Lung microvascular endothelial cell (primary cell): ENCODE measurements at places on chromosomes 2 and 18.

GRCh38 chr2:238425979-238426567 is 654 bp upstream of the ASB1 start:
- no peak for DNase-seq

GRCh38 chr2:73292906-73293533 is 328 bp downstream of the EGR4 start:
- no peak for DNase-seq

GRCh38 chr2:223560749-223561435 is 41.3 kb downstream of the SCG2 start:
- DNase-seq = no peak

- no peak for DNase-seq
These were observed 1.4 kb downstream of the FARP2 start for GRCh38 chr2:241357531-241357930.

DNA sequence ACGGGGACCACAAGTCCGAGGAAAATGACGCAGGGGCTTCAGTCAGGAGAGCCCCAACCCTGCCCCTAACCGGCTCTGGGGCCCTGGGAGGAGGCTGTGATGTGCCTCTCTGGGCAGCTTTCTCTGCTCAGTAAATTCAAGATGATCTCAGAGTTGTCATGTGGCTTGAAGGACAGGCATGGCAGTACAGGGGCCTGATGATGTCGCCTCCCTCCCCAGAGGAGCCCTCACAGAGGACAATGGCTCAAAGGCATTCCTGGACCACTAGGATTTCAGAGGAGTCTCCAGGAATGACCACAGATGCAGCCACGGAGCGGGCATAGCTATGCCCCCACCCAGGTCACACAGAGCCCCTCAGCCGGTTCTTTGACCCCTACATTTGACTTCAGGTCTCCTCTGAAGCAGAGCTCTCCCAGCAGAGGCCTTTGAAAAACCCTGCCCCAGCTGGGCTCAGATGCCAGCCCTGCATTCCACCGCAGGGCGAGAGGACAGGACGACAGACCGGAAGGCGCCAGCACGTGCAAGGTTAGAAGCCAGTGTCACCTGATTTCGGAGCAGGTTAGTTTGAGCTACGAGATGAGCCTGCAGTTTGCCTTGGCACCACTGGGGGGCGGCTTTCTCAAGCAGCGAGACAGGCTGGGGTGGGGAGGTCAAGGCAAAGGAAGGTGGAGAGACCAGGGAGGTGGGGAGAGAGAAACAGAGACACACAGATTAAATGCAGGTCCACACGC is 39.2 kb downstream of the BIN1 start:
- DNase-seq = peak; percentile 74

DNA sequence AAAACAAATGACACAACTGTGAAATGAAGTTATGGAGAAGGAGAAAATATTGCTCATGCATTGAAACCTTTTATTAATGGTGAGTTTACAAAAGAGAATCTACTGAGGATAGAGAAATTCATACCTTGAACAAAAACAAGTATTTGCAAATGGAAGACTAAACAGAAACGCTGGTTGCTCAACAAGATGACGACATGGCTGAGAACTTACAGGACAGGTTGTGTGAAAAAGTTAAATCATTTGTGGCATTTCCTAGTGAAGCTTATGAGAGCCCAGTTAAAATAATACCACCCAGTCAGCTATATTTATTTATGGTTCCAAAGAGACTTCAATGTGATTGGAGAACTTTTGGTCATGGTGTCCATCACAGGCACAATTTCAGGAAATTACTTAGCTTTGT is 148.6 kb upstream of the PKDCC start:
- DNase-seq = peak; percentile 7

GRCh38 chr18:11148680-11149440 is 509 bp downstream of the PIEZO2 start:
- peak; percentile 19 for DNase-seq

GRCh38 chr18:50973367-50974126 is 5.7 kb downstream of the ELAC1 start:
- no peak for DNase-seq

DNA sequence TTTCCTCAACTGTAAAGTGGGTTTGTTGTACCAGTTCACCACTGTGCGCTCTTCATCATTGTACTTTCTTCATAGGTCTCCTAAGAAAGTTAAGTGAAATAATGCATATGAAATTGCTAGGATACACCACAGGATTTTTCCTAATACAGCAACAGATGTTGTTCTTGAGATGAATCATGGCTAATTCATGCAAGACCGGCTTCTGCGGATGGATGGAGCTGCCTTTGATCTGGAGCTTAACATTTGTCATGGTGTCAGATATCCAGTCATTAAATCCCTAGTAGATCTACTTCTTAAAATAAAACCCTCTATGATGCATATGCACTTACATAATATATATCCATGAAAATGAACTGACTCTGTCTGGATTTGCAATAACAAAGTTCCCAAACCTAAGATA is 114.1 kb downstream of the COL6A3 start:
- no peak for DNase-seq

DNA sequence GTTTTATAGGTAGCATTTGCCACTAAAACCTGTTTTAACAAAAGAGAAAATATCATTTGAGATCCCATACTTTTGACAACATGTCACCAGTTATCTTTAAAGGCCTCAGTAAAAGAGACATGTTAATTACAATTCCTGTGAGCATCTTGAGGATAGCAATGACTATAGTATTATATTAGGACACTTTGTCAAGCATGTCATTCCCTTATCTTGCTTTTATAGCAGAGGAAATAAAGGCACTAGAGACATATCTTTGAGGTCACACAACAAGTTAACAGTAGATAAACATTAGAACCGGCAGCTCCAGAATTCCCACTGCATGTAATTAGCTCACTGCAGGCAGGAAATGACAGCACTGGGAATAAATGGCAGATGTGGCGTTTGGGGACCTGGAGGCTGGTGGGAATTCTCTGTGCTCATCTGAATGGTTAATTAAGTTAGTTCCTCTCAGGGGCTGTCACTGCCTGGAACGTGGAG is 25.9 kb downstream of the LYPD6B start:
- DNase-seq = no peak

- DNase-seq = no peak
These were observed 66.1 kb upstream of the LYPD1 start for GRCh38 chr2:132736059-132736458.

DNA sequence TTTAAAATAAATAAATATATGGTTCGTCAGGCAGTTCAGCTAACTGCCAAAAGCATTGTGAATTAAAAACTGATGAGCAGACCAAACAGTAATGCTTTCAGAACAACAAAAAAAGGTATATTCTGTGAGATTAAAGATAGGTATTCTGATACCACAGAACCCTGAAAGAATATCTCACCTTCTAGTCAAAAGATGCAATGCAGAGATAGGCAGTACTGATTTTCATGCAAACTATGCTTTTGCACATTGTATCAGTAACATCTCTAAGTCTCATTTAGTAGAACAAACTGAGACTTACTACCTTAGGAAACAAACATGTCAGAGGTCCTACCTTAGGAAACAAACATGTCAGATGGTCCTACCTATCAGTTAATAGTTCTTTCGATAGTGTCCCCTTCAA is 32.4 kb downstream of the CUL3 start:
- no peak for DNase-seq

GRCh38 chr2:125643128-125643527 is 1012.8 kb upstream of the GYPC start:
- DNase-seq = no peak

GRCh38 chr2:160214461-160215445 is 14.7 kb upstream of the ITGB6 start:
- DNase-seq = peak; percentile 64

GRCh38 chr2:130327703-130328527 is 14.8 kb upstream of the IMP4 start:
- no peak for DNase-seq

GRCh38 chr2:212414767-212415211 is 123.8 kb downstream of the ERBB4 start:
- no peak for DNase-seq

DNA sequence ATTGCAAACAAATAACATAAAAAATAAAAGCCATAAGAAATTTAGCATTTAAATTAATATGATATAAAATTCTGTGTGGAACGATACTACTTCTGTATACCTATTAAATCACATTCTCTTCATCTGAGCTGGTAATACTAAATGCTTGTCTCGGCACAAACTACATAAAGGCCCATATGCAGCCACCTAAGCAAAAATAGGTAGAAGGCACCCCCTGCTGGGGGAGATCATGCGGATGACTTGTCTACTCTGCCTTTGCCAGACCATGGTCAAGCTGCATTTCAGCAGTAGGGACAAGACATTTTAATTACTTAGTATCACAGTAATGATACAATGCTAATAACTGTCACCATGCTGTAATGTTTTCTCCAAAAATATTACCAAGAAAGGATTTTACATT is 108.0 kb downstream of the CDH19 start:
- DNase-seq = peak; percentile 18

GRCh38 chr2:238841542-238842164 is 6.2 kb upstream of the TWIST2 start:
- DNase-seq = no peak

DNA sequence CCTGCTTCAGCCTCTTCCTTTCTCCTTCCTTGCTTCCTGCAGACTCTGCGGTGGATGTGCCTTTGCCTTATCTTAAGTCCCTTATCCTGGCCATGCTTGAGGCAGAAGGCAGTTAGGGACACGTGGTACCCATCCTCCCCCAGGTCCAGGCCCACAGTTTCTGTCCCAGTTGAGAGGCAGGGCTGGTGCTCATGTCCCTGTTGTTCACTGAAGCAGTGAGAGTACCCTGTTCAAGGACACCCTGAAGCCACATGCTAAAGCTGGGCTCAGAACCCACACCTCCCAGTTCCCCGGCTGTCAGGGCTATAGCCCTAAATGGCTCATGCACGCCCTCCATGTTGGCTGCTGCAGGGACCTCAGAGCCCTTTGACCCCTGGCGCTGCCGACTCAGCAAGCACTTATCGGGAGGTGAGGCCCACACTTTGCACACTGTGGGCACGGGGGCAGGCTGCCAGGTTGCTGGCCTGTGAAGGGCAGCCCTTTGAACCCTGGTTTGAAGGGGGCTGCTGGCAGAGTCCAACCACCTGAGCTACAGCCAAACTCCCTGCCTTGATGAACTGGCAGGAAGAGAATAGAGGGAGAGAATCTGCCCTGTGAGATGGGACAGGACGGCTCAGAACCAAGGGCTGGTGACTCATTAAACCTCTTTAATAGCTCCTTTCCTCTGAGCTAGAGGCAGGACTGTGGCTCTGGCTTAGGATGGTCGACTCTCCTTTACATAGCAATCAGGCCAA is 6.3 kb downstream of the KHK start:
- DNase-seq = no peak

- no peak for DNase-seq
These were observed 65.3 kb downstream of the BIRC6 start for GRCh38 chr2:32422133-32422532.

GRCh38 chr2:172334988-172335387 is 92.4 kb upstream of the ITGA6 start:
- DNase-seq = no peak

GRCh38 chr2:35082072-35082471 is 1273.5 kb upstream of the CRIM1 start:
- DNase-seq = no peak

DNA sequence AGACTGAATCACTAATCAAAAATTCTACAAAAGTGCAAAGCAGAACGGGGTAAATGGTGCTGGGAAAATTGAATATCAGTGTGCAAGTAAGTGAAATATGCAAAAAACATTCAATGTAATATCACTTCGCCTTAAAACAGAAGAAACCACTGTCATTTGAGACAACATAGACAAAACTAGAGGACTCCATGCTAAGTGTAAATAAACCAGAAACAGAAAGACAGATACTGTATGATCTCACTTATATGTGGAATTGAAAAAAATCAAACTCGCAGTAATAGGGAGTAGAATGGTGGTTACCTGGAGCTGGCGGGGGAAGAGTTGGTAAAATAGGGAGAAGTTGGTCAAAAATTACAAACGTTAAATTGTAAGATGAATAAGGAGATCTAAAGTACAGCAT is 1420.0 kb upstream of the CDH2 start:
- DNase-seq = no peak

DNA sequence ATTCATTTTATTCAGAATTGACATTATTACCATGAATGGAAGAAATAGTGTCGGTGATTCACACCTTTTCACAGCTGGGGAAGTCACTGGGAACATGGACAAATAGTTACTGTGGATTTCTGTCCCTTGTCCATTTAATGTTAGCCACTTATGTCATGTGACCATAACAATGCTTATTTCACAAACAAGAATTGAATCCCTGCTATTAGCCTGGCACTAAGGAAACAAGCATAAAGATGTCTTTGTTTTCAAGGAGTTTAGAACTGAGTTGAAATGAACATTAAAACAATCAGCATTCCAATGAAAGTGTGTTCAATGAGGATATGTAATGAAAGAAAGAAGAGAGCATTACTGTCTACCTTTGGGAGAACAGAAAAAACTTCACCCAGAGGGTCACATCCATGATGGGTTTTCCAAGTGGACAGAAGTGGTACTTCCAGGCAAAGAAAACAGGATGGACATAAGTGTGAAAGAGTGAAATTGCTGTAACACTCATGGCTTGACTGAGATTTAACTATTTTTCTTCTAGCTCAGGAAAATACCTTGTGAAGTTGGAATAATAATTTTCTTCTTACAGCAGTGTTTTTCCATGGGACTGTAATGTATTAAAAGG is 324.5 kb upstream of the UBE2E3 start:
- DNase-seq = no peak

DNA sequence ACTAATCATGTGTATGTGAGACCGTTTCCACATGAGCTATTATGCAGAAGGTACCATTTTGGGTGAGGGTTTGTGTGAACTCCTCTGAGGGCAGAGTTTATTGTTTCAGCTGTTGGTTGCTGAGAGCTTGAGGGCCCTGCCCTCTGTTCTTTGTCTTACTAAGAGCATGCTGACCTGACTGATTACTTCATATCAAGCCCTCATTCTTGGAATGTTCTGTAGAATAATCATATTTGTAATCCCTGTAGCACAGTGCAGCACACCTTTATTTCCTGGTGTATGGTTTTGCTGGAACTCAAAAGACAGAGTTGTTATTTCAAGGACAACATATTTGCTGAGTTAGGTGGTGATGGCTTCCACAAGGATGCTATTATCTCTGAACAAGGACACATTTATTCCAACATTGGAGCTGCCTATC is 118.5 kb downstream of the GALNT3 start:
- DNase-seq = no peak

- DNase-seq = no peak
These were observed 42.3 kb downstream of the BAZ2B start for GRCh38 chr2:159573846-159574606.

GRCh38 chr18:54148678-54149077 is 75.8 kb downstream of the MBD2 start:
- no peak for DNase-seq
